ENCODE measurements at places on chromosomes 13 and 19. TPM values are rescaled to one million over a fixed set of nuclear protein-coding genes. Genes with fewer than 3 reads are reported as not detected.

The RNF17 gene
- not detected for total RNA-seq

The ZNF296 gene
- 6.5 TPM for total RNA-seq

The ATP11A gene
- total RNA-seq, result 5.3 TPM

The ZNF627 gene
- total RNA-seq, result 2.8 TPM

Measured in A549 treated with RU486 at 1 μM for 4 hours (cell line).